ENCODE measurements at places on chromosomes 12 and 14.

DNA sequence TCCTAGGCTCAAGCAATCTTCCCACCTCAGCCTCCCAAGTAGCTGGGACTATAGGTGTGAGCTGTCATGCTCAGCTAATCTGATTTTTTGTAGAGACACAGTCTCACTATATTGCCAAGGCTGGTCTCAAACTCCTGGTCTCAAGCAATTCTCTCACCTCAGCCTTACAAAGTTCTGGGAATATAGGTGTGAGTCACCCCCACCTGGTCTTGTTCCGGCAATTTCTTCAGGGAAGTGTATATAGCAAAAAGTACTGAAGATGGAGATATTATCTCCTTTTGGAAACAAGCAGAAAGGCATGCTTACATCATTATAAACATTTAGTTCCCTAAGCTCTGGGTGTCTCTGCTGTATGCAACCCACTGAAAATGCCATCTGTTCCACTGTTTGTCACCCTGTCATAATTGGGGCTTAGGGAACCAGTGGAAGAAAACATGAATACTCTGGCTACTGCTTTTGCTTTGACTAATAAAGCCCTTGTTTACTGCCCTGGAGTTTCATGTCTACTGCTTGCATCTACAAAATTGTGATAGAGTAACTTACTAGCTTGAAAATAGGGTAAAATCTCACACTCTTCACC lies 940.2 kb downstream of the GALC start:
- no peak for DNase-seq

GRCh38 chr14:39247256-39247655 lies 13.5 kb downstream of the MIA2 start:
- DNase-seq, result no peak

DNA sequence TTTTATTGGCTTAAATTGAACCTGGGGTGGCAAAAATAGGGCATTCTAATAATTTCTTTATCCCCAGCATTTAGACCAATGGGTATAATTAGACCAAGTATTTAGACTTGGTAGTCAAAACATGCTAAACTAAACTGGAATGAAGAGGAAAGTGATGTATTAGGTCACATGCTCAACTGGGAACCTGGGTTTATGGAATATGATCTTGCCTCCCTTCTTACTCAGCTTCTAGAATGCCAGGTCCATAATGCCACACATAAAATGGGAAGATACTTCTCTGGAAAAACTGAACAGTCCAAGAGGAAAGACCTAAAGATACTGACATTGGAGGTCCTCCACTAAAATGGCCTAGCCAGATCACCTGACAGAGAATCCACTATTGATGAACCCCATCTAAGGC lies 6.2 kb upstream of the BIN2 start:
- DNase-seq, result no peak

GRCh38 chr12:32312049-32312670 lies 87.2 kb upstream of the FGD4 start:
- no peak for DNase-seq

DNA sequence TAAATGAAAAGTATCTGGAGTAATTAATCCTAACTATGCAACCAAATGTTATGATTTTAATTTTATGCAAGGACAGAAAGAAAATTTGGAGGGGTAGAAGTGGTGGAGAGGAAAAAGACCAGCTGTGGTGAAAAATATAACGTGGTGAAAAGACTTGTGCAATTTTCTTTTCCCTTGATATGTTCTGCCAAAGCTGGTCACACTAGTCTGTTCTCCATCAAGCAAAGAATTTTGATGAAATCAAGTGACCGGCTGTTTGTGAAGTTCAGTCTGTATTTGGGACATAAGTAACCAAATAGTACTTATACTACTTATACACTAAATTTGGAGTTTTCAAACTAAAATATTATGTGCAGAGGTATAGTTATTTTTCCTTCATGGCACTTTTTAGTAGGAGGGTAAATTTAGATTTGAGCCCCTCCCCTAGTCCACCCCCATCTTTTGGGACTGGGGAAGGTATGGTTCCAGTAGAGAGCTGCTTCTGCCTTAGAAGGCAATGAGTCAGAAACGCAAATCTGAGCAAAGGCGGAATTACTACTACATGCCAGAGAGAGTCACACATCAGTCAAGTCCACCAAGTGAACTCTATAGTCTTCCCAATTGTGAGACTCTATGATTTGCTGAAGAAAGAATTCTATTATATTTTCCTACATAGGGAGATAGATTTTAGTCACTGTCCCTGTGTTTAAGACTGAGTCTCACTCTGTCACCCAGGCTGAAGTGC lies 229.7 kb downstream of the SLC25A21 start:
- DNase-seq, result no peak

- DNase-seq, result no peak
These were observed 21.8 kb upstream of the EIF2B2 start for GRCh38 chr14:74980731-74981461.

DNA sequence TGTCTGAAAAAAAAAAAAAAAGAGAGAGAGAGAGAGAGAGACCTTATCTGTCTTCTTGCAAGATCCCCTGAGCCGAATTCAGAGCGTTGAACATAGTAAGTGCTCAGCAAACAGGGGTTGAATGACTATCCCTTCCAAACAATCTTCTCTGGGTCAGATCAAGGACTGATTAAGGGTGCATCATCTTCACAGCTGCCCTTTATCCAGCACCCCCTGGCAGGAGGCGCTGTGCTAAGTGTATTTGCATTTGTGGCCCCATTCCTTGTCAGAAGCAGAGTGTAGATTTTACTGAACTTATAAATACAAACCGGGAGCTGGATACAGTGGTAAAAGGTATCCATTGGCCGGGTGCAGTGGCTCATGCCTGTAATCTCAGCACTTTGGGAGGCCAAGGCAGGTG lies 8.8 kb upstream of the TRPV4 start:
- DNase-seq, result no peak

GRCh38 chr14:92277031-92277430 lies 45.9 kb upstream of the SLC24A4 start:
- no peak for DNase-seq

GRCh38 chr12:108973629-108974152 lies 47.2 kb downstream of the SVOP start:
- no peak for DNase-seq

- DNase-seq, result no peak
These were observed 95.5 kb downstream of the ARF6 start for GRCh38 chr14:49988080-49988990.

GRCh38 chr12:98644433-98644711 lies 216 bp downstream of the IKBIP start:
- no peak for DNase-seq

DNA sequence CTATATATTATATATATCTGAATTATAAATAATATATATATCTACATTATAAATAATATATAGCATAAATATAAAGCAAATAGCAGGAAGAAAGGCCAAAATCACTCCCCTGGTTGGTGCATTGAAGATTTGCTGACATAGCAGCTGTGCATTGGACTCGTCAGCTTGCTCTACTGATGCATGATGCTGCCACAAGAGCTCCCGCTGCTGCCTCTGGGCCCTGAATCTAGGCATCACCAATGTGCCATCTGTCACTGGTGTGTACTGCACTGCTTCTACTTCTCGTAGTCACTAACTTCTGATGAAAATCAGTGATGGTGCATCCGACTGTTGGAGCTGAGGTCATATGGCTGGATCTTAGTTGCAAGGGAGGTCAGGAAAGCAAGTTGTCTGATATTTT lies 205.0 kb downstream of the ADAMTS20 start:
- no peak for DNase-seq

GRCh38 chr14:75702616-75703261 lies 41.7 kb downstream of the TTLL5 start:
- no peak for DNase-seq

GRCh38 chr12:104667139-104667538 lies 210.4 kb downstream of the CHST11 start:
- DNase-seq, result no peak

- no peak for DNase-seq
These were observed 17.4 kb downstream of the LRP6 start for GRCh38 chr12:12249216-12250050.

GRCh38 chr12:108181095-108181454 lies 52.0 kb downstream of the WSCD2 start:
- DNase-seq, result no peak

DNA sequence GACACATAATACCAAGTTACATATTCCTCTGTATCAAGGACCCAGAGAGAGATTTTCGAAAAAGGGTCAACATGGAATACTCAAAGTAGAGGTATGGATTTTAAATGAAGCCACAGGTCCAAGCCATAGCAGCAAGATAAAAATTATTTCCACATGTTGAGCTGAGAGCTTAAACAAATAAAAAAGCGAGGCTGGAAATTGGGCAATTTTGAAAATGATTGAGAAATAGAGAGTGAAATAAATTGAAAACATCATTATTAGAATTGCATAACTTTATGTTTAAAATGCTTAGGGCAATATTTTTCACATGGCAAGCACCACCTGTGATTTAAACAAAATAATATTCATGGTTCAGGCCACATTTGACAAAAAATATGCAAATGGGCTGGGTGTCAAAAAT lies 1251.0 kb upstream of the USP15 start:
- no peak for DNase-seq

GRCh38 chr14:93731753-93732152 lies 56.5 kb downstream of the PRIMA1 start:
- no peak for DNase-seq

DNA sequence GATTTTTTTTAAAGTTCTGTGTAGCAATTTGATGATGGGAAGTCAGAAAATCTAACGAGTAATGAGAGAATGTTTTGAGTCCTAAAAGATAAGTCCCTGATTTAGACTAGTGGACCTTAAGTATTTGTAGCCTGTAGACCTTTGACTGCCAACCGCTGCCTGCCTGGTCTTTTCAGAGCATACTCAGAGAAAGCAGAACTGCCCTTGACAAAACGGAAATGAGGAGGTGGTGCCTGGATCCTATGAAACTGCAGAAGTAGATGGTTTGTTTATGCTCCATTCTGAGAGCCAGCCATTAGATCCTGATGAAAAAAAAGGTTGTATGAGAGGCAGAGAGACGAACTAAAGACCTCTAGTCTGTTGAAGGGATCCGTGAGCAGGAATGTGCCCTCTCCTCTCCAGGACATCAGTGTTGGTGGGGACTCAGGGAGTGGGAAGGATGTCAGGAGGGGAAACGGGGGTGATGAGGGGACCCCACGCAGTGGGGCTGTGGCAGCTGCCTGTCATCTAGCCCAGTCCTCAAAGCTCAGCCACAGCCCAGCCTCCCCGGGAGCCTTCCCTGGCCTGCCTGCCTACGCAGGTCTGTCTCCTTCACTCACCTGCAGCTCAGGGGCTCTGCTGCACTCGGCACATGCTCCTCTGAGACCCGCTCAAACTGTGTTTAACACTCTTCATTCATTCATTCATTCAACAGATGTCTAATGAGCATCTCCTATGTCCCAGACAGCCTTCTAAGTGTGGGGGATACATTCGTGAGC lies 447.5 kb downstream of the AACS start:
- no peak for DNase-seq

DNA sequence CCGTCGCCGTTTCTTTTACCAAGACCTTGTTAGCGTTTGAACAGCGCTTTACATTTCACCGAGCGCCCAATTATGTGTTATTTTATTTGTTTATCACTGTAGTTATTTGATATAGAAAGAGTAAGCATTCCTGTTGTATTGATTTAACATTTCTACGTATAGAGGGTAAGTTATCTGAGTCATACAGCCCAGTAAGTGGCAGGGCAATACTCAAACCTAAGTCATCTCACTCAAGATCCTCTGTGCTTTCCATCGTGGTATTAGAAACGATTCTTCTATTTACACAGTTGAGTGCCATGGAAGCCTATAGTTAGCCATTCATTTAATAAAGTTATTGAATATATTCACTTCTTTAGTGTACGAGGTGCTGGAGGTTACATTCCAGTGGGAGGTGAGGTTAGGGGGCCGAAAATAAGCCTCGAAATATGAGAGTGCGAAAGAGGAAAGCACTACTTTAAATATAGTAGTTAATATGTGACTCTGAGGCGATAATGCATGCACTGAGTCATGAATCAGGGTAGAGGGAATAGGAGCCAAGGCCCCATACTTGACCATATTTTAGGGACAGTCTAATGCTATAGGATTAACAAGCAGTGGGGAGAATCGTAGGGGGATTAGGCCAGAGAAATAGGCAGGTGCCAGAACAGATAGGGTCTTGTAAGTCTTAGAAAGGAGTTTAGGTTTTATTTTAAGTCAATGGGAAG lies 629 bp downstream of the RAD51AP1 start:
- DNase-seq, result no peak

GRCh38 chr12:52741375-52742195 lies 35.6 kb downstream of the KRT76 start:
- peak; percentile 16 for DNase-seq

GRCh38 chr12:56382611-56383010 lies 20.0 kb upstream of the APOF start:
- DNase-seq, result no peak

DNA sequence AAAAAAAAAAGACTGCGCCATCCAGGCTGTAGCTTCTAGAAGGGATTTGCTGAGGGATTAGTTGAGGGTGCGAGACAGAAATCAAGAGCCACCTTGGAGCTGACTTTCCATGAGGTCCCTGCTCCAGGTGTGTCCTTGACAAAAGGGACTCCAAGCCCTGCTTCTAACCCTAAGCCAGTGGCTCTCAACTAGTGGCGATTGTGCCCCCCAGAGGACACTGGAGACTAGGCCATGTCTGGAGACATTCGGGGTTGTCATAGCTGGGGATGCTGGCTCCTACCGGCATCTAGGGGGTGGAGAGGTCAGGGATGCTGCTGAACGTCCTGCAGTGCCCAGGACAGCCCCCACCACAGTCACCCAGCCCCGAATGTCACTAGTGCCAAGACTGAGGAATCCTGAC lies 40.6 kb downstream of the SPRING1 start:
- DNase-seq, result no peak

DNA sequence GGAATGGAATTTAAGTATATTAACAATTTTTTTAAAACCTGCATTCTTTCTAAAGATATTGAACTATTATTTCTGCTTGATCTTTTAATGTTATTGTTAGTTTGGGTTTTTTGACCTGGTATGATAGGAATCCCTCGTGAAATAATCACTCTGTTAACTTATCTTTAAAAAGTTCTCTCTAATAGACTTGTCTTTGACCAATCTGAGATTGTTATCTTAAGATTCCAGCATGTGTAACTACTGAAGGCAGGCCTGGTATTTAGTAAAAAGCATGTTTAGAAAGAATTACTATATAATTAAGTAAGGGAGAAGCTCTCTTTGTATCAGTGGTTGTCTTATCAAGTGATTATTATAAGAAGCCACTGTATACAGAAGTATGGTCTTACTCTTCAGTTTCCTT lies 4.8 kb downstream of the TMTC2 start:
- no peak for DNase-seq

DNA sequence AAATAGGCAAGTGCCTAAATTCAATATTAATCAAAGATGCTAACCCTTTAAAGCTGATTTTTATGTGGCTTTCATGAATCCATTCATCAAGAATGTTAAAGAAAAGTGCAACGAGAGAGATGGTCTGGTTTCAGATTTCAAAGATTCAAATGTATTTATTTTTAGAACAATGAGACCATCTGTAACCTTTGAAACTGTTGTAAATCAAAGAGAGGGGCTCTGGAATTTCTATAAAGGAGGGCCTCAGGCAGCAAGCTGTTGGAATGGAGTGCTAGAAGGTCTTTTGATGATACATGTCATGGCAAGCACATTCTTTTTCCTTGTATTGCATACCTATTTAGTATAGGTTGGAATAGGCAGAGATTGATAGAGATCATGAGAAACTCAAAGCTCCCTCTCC lies 433.0 kb downstream of the LRIG3 start:
- no peak for DNase-seq
